ENCODE measurements at places on chromosomes 4 and X. TPM values are rescaled to one million over a fixed set of nuclear protein-coding genes. Genes with fewer than 3 reads are reported as not detected.
A peak's percentile ranks its signal among the peaks of the same experiment; 100 is the strongest.

F9 gene
- not detected for polyA plus RNA-seq

CT45A10 gene
- not detected for polyA plus RNA-seq

ZBTB49 gene
- polyA plus RNA-seq = 3.5 TPM

ESX1 gene
- not detected for polyA plus RNA-seq

RBMXL3 gene
- polyA plus RNA-seq = not detected

F8A3 gene
- 3.2 TPM for polyA plus RNA-seq

ENPEP gene
- polyA plus RNA-seq = 1.0 TPM

PLAC1 gene
- polyA plus RNA-seq = 0.47 TPM

DNA sequence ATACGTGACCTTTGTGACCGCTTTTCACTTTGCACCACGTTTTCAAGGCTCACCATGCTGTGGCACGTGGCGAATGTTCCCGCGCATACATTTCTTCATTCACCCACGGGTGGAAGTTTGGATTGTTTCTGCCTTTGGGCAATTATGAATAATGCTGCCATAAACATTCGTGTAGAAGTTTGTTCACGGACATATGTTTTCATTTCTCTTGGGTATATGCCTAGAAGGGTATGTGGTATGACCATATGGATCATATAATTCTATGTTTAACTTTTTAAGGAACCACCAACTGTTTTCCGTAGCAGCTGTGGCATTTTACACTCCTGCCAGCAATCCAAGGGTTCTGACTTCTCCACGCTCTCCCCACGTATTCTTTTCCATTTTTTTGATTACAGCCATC lies 60.9 kb upstream of the MXD4 start:
- H3K4me1 ChIP-seq = no peaks in the 10 kb centered on the region
- no peak overlapping the region for H3K4me3 ChIP-seq
- DNase-seq = peak; percentile 41
- H3K27ac ChIP-seq = no peak overlapping the region

- no peaks in the 10 kb centered on the region for H3K36me3 ChIP-seq
- H3K4me3 ChIP-seq = no peak overlapping the region
- H3K27ac ChIP-seq = no peak overlapping the region
- H3K4me1 ChIP-seq = no peaks in the 10 kb centered on the region
Measured at GRCh38 chrX:87900320-87900908, 382.8 kb downstream of the KLHL4 start.

DNA sequence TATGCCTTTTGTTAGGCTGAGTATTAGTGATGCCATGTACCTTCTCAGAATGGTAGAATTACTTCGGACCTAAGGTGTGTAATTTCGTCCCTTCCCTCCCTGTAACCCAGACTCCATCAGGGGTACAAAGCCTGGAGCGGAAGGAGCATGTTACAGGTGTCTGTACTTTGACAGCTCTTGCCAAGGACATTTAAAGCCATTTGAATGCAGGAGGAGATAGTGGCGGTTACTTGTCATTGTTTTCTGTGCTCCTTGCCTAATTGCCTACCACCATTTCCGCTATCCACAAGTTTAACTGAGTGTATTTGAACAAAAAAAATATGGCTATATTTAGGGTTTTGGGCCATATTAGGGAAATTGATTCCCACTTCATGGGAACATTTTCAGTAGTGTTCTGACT lies 1.8 kb downstream of the FNIP2 start:
- H3K27ac ChIP-seq = no peak overlapping the region
- DNase-seq = no peak
- peaks cover 16% of the 10 kb centered on the region for H3K4me1 ChIP-seq

GRCh38 chrX:120761810-120762209 lies 113.9 kb downstream of the CT47B1 start:
- H3K36me3 ChIP-seq = no peaks in the 10 kb centered on the region
- no peaks in the 10 kb centered on the region for H3K27me3 ChIP-seq
- no peaks in the 10 kb centered on the region for H3K4me1 ChIP-seq
- DNase-seq = no peak
- no peak overlapping the region for H3K27ac ChIP-seq
- no peak overlapping the region for H3K4me3 ChIP-seq

DNA sequence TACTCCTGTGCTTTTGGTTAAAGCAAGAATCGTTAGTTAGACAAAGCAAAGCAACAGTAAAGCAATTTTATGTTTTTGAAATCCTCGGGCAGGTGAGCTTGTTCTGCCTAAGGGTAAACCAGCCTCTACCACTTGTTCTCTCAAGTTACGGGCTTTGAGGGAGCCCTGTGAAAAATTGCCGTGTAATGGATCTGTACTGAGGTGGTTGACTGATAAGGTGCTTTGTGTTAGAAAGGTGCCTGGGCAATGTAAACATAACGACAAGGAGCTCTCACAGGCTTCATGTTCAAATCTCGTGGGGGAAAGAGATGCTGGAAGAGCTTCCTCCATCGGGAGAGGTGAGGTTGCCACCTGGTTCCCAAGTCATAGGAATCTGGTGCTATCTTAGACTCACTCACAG lies 111.8 kb downstream of the TRAPPC11 start:
- no peak for DNase-seq
- no peaks in the 10 kb centered on the region for H3K27me3 ChIP-seq
- H3K4me3 ChIP-seq = no peak overlapping the region
- no peaks in the 10 kb centered on the region for H3K36me3 ChIP-seq
- H3K27ac ChIP-seq = no peak overlapping the region

GRCh38 chr4:140267576-140267975 lies 105.9 kb upstream of the SCOC start:
- DNase-seq = no peak
- no peaks in the 10 kb centered on the region for H3K27me3 ChIP-seq
- H3K4me3 ChIP-seq = no peak overlapping the region
- H3K4me1 ChIP-seq = peaks cover 2% of the 10 kb centered on the region
- no peaks in the 10 kb centered on the region for H3K36me3 ChIP-seq
- no peak overlapping the region for H3K27ac ChIP-seq

DNA sequence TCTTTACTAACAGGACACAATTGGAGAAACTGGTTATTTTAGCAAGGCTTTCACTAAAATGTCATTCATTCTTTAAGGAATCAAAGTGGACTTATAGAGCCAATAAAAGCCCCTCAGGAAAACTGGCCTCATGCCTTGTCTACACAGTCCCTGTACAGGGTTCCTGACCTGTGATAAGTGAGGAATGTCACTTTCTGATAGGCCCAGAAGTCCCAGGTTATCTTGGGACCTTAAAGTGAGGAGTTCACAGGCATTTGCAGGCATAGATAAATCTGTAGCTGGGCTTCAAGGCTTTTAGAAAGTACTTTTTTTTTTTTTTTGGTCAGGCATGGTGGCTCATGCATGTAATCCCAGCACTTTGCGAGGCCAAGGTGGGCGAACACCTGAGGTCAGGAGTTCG lies 19.4 kb upstream of the STPG2 start:
- H3K36me3 ChIP-seq = no peaks in the 10 kb centered on the region
- no peaks in the 10 kb centered on the region for H3K27me3 ChIP-seq
- DNase-seq = no peak
- no peak overlapping the region for H3K27ac ChIP-seq

GRCh38 chrX:96682516-96682915 lies 2.1 kb upstream of the DIAPH2 start:
- no peaks in the 10 kb centered on the region for H3K36me3 ChIP-seq
- no peak overlapping the region for H3K4me3 ChIP-seq
- no peak overlapping the region for H3K27ac ChIP-seq
- H3K4me1 ChIP-seq = peaks cover 3% of the 10 kb centered on the region
- DNase-seq = no peak
- peaks cover 32% of the 10 kb centered on the region for H3K27me3 ChIP-seq

- DNase-seq = peak; percentile 73
- H3K36me3 ChIP-seq = no peaks in the 10 kb centered on the region
- H3K4me1 ChIP-seq = no peaks in the 10 kb centered on the region
- H3K27ac ChIP-seq = peak overlapping the region; percentile 57
Measured at GRCh38 chr4:73704314-73705055, 35.9 kb upstream of the CXCL8 start.

GRCh38 chr4:126850286-126850685 lies 782.5 kb upstream of the INTU start:
- DNase-seq = no peak
- H3K36me3 ChIP-seq = no peaks in the 10 kb centered on the region
- no peaks in the 10 kb centered on the region for H3K4me1 ChIP-seq
- H3K27me3 ChIP-seq = no peaks in the 10 kb centered on the region
- no peak overlapping the region for H3K27ac ChIP-seq

DNA sequence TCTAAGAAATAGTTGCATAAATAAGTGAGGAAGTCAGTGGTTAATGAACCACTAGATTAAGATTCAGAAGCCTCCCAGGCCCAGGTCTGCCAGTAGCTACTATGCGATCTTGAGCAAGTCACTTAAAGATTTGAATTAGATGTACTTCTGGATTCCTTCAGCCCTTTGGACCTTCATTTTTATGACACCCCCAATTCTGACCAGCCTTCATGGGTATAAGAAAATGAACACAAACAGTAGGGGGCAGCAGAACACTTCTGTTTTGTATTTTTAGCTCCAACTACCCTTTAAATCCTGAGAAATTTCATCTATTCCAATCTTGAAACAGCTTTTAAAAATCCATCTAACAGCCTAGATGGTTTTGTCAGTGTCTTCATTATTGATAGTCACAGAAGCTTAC lies 19.0 kb downstream of the TMEM47 start:
- no peak overlapping the region for H3K27ac ChIP-seq
- DNase-seq = no peak
- no peak overlapping the region for H3K4me3 ChIP-seq
- peaks cover 2% of the 10 kb centered on the region for H3K36me3 ChIP-seq
- H3K4me1 ChIP-seq = no peaks in the 10 kb centered on the region
- H3K27me3 ChIP-seq = no peaks in the 10 kb centered on the region

- no peak for DNase-seq
- no peak overlapping the region for H3K27ac ChIP-seq
- no peaks in the 10 kb centered on the region for H3K27me3 ChIP-seq
- no peak overlapping the region for H3K4me3 ChIP-seq
- peaks cover 22% of the 10 kb centered on the region for H3K36me3 ChIP-seq
- H3K4me1 ChIP-seq = peaks cover 5% of the 10 kb centered on the region
Measured at GRCh38 chr4:84849051-84849640, 117.3 kb downstream of the WDFY3 start.

GRCh38 chrX:41802958-41803357 lies 79.0 kb downstream of the GPR82 start:
- H3K36me3 ChIP-seq = no peaks in the 10 kb centered on the region
- H3K27me3 ChIP-seq = peaks cover 2% of the 10 kb centered on the region
- H3K4me3 ChIP-seq = no peak overlapping the region
- H3K27ac ChIP-seq = no peak overlapping the region

- H3K4me1 ChIP-seq = peaks cover 42% of the 10 kb centered on the region
- no peak overlapping the region for H3K4me3 ChIP-seq
- H3K27ac ChIP-seq = no peak overlapping the region
- no peaks in the 10 kb centered on the region for H3K27me3 ChIP-seq
- DNase-seq = no peak
- H3K36me3 ChIP-seq = no peaks in the 10 kb centered on the region
Measured at GRCh38 chr4:1764670-1765069, 28.4 kb upstream of the FGFR3 start.

- H3K27ac ChIP-seq = no peak overlapping the region
- H3K4me3 ChIP-seq = no peak overlapping the region
- H3K27me3 ChIP-seq = no peaks in the 10 kb centered on the region
- H3K4me1 ChIP-seq = no peaks in the 10 kb centered on the region
- DNase-seq = no peak
- no peaks in the 10 kb centered on the region for H3K36me3 ChIP-seq
Measured at GRCh38 chrX:129818123-129818522, 25.6 kb downstream of the ZDHHC9 start.

DNA sequence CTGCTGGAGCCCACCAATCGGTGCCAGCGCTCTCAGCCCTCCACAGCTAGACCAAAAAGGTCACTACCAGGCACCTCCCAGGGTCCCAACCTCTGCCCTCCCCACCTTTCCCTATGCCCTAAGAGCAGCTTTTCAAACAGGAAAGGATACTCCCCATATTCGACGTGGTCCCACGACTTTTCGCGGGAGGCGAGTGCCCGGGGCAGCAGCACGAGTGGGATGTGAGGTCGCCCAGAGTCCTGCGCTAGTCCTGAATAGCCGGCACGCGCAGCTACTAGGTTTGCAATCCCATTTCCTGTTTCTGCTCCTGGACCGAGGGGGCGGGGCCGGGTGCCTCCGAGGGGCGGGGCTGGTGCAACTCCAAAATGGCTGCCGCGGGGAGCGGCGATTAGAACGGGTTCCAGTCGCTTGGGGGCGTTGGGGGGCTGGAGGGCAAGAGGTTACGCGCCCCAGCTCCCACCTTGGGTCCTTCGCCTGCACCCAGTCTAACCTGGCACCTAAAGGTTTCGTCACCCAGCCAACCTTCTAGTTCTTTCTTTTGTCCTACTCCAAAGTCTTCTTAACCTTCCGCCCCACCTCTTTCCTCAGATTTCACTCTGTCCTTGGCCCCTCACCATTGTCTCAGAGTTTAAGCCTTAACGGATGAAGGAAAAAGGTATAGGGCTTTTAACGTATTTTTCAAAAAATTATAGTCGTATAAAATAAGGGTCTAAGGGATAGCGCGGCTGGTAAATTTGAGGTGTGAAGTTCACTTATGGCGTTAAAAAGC lies 85.0 kb upstream of the TENT5D start:
- H3K27me3 ChIP-seq = no peaks in the 10 kb centered on the region
- no peaks in the 10 kb centered on the region for H3K4me1 ChIP-seq
- H3K4me3 ChIP-seq = peak overlapping the region; percentile 38
- no peaks in the 10 kb centered on the region for H3K36me3 ChIP-seq

- no peaks in the 10 kb centered on the region for H3K36me3 ChIP-seq
- H3K4me1 ChIP-seq = no peaks in the 10 kb centered on the region
- peaks cover 4% of the 10 kb centered on the region for H3K27me3 ChIP-seq
- no peak overlapping the region for H3K27ac ChIP-seq
Measured at GRCh38 chrX:130696542-130696941, 206.5 kb downstream of the ENOX2 start.

- DNase-seq = no peak
- no peak overlapping the region for H3K27ac ChIP-seq
- no peak overlapping the region for H3K4me3 ChIP-seq
- peaks cover 3% of the 10 kb centered on the region for H3K27me3 ChIP-seq
Measured at GRCh38 chr4:3466691-3467600, 3.8 kb downstream of the DOK7 start.

- H3K4me3 ChIP-seq = no peak overlapping the region
- no peaks in the 10 kb centered on the region for H3K36me3 ChIP-seq
- no peak for DNase-seq
- H3K27me3 ChIP-seq = no peaks in the 10 kb centered on the region
- no peak overlapping the region for H3K27ac ChIP-seq
Measured at GRCh38 chr4:63799166-63799565, 610.1 kb downstream of the TECRL start.

DNA sequence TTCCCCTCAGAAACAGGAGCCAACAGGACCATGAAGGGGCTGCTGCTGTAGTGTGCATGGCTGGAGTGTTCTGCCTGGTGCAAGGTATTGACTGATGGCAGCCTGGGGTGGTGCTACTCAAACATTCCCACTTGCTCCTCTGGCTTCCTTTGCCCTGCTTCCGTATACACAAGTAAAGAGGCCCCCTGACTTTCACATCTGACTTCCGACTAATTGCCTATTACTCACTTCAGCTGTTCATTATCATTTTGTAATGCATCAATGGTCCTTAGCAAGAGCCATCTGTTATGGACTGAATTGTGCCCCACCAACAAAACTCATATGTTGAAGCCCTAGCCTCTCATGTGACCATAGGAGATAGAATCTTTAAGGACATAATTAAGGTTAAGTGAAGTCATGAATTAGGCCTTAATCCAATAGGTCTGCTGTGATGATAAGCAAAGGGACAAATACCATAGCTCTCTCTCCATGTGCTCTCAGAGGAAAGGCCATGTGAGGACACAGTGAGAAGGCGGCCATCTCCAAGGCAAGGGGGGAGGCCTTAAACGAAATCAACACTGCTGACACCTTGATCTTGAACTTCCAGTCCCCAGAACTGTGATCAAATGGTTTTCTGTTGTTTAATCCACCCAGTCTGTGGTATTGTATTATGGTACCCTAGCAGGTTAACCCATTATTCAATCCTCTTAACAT lies 122.5 kb upstream of the CLNK start:
- no peak overlapping the region for H3K4me3 ChIP-seq
- H3K36me3 ChIP-seq = no peaks in the 10 kb centered on the region
- DNase-seq = no peak
- no peaks in the 10 kb centered on the region for H3K27me3 ChIP-seq
- no peak overlapping the region for H3K27ac ChIP-seq
